ENCODE measurements at places on chromosomes 5 and 9.

- no peak for DNase-seq
Observed at GRCh38 chr5:111227801-111228200, 3.6 kb downstream of the CAMK4 start.

- no peak for DNase-seq
Observed at GRCh38 chr9:131347376-131348020, 46.4 kb upstream of the PRRC2B start.

- DNase-seq, result no peak
Observed at GRCh38 chr5:31054453-31054852, 139.0 kb upstream of the CDH6 start.

DNA sequence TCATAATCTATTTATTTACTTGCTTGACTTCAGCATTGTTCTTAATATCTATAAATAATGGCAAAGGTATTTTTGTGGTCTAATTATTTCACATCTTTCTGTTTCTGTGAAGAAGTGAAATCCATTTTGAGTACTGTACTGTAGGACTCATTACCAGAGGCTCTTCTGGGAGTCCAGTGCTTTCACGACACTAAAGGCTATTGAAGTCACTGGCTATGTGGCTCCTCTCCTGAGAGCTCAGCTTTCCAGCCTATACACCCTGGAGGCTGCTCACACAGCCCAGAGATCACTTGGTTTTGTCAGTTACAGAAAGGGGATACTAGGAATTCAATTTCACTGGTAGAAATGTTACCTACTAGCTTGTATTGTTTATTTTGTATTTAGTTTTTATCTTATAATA, 547.3 kb downstream of the TAF11L14 start:
- DNase-seq, result no peak

GRCh38 chr9:134602547-134603362, 38.8 kb upstream of the COL5A1 start:
- DNase-seq, result no peak

DNA sequence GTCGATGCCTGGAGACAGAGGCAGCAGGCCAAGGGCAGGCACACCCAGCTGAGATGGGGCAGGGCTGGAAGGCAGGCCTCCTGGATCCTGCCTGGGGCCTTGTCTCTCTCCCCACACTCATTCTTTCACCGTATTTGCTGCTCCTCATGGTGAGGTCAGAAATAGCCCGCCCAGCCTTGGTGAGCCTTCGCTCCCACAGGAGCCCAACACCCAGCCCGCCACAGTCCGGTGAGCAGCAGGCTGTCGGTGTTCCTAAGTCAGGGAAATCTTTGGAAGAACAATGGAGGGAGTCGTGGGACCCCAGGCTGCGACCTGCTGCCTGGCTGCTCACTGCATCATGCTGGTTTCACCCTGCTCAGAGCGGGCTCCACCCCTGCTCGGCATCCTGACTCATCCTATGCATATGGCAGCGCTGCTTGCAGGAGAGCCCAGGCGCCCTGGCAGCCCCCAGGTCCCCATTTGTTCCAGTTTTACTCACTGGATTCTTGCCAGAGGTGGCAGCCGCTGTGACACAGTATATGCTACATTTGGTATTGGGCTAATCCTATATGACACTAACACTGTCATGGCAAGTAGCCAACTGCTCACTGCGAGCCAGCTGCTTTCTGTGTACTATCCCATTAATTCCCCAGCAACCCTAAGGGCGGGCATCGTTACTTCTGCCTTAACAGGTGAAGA, 53.2 kb upstream of the NCS1 start:
- DNase-seq, result no peak

DNA sequence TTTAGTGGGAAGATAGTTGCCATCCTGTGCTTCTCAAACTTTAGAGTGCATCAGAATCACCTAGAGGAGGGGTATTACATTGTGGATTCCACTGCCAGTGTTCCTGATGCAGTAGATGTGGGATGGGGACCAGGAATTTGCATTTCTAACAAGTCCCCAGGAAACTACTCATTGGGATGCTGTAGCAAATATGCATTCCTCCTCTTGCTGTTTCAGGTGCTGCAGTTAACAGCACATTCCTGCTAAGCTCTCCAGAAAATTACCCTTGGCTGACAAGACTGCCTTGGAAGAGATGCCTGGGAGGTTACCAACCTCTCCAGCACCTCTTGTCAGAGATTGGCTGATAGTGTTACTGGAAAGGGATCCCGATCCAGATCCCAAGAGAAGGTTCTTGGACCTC, 270.5 kb downstream of the OSTF1 start:
- no peak for DNase-seq

DNA sequence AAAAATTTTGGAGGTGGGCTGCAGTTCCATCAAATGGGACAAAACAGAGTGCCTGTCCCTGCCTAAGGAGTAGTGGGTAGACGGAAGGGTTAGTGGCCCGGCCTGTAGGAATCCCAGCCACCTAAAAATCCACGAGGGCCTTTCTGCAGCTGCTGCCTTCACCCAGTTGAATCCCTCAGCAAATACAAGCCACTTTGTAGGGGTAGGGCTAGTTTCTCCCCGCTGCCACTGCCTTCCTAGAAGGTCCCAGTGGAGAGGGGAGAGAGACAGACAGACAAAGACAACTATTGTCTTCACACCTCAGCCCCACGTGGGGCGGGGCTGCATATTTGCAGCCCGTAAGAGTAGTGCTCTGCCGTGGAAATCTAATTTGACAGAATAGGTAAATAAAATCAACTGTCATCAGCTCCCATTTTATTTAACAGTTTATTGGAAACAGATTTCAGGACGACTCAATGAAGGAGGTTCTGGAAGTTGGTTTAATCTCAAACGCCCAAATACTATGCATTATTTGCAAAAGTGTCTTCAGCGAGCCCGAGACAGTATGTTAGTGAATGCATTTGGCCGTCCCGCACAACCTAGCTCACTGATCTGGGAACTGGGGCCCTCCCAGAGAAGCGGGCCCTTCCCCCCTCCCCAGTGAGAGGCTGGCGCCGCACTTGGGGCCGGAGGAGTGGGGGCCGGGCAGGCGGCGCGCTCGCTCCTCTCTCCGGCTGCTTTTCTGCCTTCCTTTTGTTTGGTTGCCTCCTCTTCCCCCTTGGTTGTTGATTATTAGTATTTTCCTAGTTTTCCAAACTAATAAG, 67.6 kb upstream of the TBCA start:
- DNase-seq, result no peak

DNA sequence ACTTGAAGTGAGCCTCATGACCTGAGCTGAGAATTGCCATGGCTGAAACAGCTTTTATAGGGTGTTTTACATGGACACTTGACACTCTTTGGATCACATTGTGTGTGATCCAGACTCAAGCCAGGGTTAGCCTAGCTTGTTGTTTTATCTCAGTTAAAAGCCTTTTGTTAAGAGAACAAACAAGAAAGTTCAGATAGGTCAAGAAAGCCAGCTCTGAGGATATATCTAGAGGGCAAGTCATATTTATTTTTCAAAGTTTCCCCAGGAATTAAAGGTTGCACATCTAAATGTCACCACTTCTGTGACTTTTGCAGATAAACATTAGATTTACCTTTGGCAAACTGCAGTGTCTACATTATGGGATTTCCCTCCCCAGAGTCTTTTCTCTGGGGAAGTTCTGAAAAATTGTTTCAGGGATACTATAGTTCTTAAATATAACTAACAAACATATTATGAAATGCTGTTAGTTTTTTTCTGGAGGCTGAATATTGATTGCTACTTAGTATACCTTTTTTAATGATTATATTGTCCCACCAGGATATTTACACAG, 134.5 kb downstream of the C9orf152 start:
- DNase-seq, result no peak

DNA sequence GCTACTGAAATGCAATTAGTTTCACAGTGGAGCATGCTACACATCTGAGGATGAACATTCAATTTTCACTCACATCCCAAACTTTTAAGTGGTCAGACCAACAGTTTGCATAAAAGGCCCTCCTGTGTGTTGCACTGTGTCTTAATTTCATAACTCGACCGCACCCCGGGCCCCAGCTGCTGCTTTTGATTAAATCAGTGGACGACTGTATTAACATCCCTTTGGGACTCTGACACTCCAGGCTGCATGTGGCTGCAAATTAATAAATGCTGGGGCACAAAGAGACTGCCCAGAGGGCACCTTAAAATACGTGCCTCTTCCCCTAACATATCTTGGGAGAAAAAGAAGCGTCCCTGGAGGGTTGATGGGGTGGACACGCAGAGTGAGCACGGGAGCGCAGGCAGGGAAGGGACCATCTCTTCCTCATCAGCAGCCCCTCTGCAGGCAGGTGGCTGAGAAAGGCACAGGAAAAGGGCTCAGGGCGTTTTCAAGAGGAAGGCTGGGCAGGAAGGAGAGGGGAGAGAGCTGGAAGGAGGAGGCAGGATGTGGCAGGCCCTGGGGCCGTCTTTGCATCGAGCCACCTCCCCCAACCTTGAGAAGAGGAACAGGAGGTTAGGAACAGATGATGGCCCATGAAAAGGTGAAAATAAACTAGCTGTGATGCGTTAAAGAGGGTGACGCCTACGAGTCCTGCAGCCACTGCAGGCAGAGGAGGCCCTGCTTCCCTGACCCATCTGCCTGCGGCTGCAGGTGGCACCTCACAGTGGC, 18.6 kb downstream of the MED10 start:
- DNase-seq, result no peak

- DNase-seq, result no peak
Observed at GRCh38 chr5:55427157-55427556, 107.6 kb downstream of the PLPP1 start.

DNA sequence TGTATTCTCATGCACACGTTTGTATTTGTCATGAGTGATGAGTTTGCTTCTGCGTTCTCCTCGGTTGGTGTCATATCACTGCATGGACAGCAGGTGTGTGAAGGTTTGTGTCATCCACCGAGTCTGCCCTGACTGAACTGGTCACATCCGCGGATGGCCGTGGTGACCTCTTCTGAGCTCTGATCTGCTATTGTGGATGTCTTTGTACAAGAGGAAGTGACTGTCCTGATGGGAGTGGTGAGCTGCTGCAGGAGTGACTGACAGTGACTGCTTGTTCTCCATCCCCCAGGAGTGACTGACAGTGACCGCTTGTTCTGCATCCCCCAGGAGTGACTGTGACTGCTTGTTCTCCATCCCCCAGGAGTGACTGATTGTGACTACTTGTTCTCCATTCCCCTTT, 69.9 kb downstream of the EHMT1 start:
- no peak for DNase-seq

- no peak for DNase-seq
Observed at GRCh38 chr5:33300209-33300742, 140.5 kb upstream of the TARS1 start.

DNA sequence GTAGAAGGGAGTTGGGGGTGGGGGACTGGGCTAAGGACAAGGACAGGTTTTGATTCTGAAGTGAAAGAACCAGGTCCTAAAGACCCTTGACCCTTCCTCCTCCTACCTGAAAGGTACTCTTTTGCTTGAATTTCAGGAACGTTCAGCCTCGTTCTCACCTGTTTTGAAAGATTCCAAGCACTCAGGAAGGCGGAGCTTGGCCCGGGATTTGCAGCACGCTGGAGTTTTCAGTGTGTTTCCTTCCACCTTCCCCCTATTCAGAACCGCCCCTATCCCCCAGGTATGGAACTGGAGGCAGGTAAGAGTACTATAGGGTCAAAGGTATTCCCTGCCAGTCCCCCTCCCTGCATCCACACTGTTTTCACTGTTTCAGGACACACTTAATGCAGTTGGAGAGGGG, 7.1 kb downstream of the EGR1 start:
- no peak for DNase-seq

DNA sequence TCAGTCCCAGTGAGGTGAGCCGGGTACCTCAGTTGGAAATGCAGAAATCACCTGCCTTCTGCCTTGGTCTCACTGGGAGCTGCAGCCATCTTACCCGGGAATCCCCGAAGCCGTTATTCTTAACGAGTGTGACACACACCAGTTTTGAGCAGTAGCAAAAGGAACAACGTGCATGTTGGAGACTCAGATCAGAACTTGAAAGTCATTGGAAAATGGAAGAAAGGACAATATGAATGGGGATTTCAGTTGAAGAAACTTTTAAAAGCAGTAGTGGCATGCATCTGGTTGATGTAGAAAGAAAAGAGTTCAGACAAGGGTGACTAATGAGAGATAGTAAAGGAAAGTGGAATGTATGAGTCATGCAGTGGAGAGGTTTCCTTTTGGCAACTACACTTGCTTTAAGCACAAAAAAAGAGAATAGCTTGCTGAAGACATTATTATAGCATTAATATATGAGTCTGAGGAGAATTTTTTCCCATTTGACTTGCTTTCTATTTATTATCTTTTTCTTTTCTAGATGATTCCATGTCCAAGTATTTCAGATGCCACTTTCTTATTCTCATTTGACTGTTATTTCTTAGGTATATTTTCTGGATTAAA, 44.4 kb upstream of the ANKDD1B start:
- no peak for DNase-seq

GRCh38 chr5:2577312-2578036, 174.0 kb downstream of the IRX2 start:
- no peak for DNase-seq

- DNase-seq, result no peak
Observed at GRCh38 chr5:122202952-122203351, 73.6 kb downstream of the ZNF474 start.

GRCh38 chr5:56056875-56057274, 62.1 kb upstream of the IL6ST start:
- no peak for DNase-seq

GRCh38 chr9:96599298-96599697, 20.3 kb downstream of the CDC14B start:
- DNase-seq, result no peak
